Stimulated activated CD8-positive, alpha-beta memory T cell treated with anti-CD3 and anti-CD28 coated beads, Interleukin-2, amount 100 ng/mL, for 1 hour (primary cell): ENCODE measurements at places on chromosomes 4 and X.

DNA sequence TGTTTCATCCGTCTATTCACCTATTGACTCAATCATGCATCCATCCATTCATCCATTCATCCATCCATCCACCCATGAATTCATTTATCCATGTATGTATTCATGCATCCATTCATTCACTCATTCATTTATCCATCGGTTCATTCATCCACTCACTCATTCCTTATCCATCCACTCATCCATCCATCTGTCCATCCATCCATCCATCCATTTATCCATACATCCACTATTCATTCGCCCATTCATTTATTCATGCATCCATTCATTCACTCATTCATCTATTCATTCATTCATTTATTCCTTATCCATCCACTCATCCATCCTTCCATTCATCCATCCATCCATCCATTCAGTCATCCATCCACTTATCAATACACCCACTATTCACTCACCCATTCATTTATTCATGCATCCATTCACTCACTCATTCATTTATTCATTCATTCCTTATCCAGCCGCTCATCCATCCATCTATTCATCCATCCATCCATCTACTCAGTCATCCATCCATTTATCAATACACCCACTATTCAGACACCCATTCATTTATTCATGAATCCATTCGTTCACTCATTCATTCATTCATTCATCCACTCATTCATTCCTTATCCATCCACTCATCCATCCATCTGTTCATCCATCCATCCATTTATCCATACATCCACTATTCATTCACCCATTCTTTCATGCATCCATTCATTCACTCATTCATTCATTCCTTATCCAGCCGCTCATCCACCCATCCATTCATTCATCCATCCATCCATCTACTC, 11.2 kb downstream of the P2RY8 start:
- DNase-seq: no peak

GRCh38 chr4:98919996-98920395, 8.9 kb downstream of the EIF4E start:
- DNase-seq: no peak

GRCh38 chr4:166896254-166896653, 338.0 kb downstream of the SPOCK3 start:
- DNase-seq: no peak

DNA sequence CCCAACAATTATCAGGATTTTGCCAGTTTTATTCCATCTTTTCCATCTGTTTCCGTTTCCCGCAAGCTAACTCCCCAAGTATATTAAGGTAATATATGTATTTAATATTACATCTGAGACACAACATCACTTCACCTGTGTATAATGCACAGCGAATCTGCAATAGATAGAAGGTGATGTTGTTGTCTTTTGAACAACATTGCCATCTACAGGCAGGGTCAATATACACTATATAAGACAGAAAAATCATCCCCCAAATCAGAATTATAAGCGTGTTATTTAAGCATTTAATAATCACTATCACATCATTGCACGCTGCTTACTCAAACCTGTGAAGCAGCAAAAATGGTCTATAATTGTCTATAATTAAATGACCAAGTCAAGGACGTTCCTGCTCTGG, 1115.5 kb downstream of the NLGN4X start:
- DNase-seq: no peak

DNA sequence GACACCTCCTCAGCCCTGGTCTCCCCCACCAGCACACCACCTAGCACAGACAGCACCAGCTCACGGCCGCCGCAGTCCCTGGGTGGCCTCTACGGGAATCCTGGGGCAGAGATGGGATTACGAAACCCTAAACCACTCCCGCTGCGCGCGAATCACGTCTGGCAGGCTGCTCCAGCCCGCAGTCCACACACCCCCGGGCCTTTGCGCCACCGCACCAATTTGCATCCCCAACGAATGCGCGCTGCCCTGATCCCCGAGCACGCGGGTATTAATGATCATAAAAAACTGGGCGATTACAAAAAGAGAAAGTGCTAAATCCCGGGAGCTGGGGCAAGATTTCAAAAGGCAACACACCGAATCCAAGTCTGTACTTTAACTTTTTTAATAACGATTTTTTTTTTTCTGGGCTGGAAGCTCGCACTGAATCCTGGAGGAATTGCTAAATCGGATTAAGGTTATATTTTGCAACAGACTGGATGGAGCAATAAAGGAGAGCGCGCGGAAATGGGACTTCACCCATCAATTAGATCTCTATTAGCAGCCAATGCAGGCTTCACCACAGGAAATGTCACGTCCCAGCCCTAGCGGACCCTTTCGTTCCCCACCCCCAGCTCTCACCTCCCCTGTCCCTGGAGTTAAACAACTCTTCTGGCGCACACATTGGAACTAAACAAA, 69.8 kb upstream of the TMEM33 start:
- DNase-seq: no peak

DNA sequence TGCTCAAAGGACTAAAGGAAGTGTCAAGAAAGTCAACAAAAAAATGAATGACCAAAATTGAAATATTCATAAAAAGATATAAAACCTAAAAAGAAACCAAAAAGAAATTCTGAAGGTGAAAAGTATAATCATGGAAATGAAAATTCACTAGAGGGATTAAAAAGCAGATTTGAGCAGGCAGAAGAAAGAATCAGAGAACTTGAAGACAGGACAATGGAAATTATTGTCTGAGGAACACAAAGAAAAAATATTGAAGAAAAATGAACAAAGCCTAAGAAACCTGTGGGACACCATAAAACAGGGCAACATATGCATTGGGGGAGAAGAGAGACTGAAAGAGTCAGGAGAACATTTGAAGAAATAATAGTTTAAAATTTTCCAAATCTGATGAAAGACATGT, 9.9 kb upstream of the SPON2 start:
- no peak for DNase-seq

DNA sequence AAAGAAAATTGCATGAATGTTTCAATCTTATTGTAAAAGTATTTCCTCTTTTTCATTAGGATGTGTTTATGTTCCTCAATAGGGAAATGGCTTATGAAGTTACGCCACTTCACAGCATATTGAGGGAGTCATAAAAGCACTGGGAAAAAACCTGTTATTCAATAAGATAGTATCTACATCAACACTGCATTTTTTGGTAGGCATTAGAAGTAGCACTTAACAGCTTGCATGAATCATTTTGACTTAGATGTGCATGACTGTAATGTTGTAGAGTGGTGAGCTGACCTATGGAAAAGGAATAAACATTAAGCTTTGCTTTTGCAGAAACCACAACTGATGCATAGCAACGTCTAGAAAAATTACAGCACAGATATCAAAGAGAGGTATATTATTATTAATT, 111.2 kb upstream of the GRXCR1 start:
- no peak for DNase-seq
